Midbrain (tissue), 1 donor: ENCODE measurements at places on chromosomes 4 and X.

DNA sequence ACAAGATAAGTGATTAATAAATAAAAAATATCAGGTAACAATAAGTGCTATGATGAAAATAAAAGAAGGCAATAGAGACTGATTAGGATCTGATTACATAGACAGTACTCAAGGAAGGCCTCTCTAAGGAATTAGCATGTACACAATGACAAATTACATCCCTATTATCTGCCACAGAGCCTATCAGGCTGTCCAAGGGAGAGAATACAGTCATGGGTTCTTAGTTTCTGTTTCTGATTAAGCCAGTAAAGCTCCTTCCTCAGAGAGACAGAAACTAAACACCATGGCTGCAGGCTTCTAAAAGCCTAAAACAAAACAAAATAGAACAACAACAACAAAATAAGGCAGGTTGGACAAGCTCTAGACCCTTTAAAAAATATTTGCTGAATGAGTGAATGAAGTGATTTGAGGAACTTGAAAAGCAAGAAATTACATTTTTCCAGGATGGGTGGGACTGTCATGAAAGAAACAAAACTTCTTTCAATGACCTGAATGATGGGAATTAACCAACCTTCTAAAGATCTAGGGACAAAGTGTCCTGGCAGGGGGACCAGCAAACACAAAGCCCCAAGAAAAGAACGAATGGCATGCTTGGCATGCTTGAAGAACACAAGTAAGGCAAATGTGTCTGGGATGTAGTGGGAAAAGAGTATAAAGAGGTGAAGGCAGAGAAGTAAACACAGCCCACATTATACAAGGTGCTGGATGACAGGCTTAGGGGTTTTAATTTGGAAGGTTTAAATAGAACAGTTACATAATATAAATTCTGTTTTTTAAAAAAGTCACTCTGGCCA, 44.1 kb downstream of the NAA11 start:
- no peak for DNase-seq

DNA sequence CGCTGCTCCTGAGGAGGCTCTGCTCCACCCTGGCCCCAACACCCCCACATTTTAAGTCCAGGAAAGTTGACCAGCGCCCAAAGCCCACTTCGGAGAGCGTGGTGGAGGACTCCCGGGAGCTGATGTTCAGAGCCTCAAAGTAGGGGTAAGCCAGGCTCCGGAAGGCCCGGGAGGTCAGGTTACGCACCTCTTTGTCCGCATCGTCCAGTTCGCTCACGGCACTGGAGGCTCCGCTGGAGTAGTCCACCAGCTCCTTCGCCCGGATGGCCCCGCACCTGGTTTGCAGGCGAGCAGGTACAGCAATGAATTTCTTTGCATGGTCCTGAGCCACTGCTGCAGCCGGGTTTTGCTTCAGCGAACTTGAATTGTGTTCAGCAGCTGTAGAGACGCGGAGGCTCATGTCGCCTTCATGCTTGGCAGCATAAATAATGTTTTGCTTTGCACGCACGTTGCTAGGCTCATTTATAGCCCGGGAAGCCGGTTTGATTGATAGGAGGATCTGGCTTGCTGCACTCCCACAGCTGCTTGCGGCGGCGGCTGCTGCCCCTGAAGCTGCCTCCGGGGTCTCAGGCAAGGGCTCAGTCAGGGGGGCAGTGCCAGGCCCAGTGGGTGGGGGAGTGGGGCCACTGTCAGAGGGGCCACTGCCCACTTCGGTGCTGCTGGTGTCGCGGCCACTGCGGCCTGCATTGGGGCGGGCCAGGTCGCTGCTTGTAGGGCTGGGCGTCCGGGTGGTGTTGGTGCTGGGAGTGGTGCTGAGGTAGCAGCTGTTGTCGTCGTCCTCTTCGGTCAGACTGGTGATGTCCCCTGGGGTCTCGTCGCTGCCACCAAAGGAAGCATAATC, 4.8 kb downstream of the C4orf54 start:
- no peak for DNase-seq

DNA sequence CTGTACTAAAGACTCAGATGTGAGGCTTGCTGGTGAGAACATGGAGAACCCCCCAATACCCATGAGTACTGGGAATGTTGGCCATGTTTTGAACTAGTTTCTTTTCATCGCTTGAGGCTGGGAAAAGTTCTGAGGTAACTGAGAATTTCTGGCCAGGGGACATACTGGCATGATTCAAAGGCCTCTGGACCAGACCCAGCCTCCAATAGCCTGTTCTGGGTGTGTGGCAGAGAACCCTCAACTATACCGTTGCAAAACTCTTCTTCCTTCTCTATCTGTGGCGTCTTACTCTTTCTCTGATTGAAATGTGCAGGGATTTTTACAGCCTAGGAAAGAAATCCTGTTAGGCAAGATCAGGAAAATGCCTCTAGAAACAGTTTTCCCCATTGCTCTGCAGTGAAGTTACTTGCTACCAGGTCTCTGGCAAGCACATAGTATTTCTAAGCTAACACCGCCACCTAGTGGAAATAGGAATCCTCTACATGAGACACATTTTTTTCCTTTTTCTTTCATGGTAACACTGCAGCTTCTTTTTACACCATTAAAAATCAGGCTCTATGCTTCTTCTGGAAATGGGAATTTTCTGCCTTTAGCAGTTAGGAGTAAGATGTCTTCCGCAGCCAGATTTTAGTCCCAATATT, 170.7 kb upstream of the ZCCHC13 start:
- DNase-seq = peak; percentile 82

GRCh38 chrX:52979568-52979967, 21.2 kb upstream of the FAM156A start:
- DNase-seq = no peak

- no peak for DNase-seq
Measured at GRCh38 chr4:92969650-92970379, 666.0 kb downstream of the GRID2 start.

DNA sequence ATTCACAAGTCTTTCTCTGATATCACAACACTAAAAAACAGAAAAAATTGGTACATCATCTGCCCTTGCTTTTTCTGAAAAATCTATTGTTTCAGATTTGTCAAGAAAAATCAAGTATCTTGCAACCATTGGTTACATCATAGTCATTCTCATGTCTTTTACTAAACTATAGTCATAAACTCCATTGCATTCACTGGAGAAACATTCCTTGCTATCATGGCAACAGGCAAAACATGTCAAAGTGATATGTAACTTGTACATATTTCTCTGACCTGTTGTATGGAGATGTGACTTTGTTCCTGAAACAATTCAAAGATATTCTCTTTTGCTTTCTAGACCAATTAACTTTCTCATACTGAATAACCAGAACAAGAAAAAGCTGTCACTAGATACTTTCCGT, 121.9 kb upstream of the ANK2 start:
- no peak for DNase-seq

GRCh38 chrX:68443155-68443868, 10.0 kb upstream of the OPHN1 start:
- no peak for DNase-seq

- no peak for DNase-seq
Measured at GRCh38 chrX:28552322-28552721, 34.9 kb upstream of the IL1RAPL1 start.

- DNase-seq = no peak
Measured at GRCh38 chr4:77187322-77187721, 30.3 kb downstream of the CCNG2 start.

GRCh38 chr4:72997409-72997808, 72.1 kb downstream of the COX18 start:
- DNase-seq = no peak

DNA sequence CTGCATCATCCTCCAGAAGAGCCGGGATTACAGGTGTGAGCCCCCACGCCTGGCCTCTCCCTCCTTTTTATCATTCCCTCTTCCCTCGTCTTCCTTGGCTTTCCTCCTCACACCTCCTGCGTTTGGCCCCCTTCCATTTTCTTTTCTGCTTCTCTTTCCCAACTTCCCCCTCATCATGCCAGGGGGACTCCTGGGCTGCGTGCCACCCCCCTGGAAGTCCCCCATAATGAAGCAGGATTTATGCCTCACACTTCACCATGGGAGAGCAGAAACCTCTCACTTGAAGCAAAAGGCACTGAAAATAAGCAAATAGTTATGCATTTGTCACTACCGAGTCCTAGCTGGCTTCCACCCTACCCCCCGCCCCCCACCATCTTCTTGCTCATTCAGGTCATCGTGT, 7.9 kb downstream of the TKTL1 start:
- no peak for DNase-seq
